ENCODE measurements at places on chromosomes 1 and 21. TPM values are rescaled to one million over a fixed set of nuclear protein-coding genes. Genes with fewer than 3 reads are reported as not detected.

SPRR2G gene
- not detected for total RNA-seq

GJA4 gene
- 25.5 TPM for total RNA-seq

POMGNT1 gene
- total RNA-seq, result 106 TPM

TDRD5 gene
- 0.12 TPM for total RNA-seq

- DNase-seq, result no peak
These were observed 15.9 kb upstream of the POGZ start for GRCh38 chr1:151475175-151475574.

DNA sequence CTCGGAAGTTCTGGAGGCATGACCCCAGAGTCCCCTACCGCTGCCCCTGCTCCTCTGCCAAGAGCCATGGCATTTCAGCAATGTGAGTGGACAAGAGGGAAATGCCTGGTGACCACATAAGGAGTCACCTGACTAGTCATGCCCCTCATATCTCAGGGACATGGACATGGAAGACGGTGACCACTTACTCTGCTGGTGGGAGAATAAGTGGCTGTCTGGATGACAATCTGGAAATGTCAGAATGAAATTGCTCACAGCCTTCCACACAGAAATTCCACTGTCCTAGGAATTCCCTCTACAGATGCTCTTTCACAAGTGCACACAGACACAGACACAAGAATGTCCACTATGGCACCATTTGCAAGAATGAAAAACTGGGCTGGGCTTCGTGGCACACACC is 24.3 kb upstream of the PLEKHG5 start:
- no peak for DNase-seq

DNA sequence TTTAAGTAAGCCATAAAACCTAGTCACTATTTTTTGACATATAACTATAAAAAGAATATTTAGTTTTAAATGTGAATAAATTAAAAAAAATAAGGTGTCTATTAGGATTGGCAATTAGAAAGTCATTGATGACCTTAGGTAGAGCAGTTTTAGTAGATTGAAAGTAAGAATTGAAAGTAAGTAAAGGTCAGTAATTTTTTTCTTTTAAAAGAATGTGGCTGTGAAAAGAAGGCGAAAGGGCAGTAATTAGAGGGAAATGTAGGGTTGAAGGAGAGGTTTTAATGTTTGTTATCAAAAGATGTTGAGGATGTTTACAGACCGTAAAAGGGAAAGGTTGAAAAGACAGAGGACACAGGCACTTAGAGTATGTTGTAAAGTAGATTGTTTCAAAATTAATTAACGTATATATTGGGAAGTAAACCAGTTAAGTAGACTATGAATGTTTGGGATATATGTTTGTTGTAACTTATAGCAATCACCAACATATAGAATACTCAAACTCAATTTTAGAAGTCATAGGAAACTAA is 41.0 kb downstream of the ZFYVE9 start:
- no peak for DNase-seq

GRCh38 chr1:9690440-9691107 is 39.0 kb downstream of the PIK3CD start:
- no peak for DNase-seq

GRCh38 chr1:172885411-172885810 is 165.3 kb downstream of the TNFSF18 start:
- no peak for DNase-seq

GRCh38 chr21:18235545-18235944 is 9.1 kb upstream of the CHODL start:
- no peak for DNase-seq

GRCh38 chr1:22862752-22863151 is 109.9 kb downstream of the LACTBL1 start:
- DNase-seq, result no peak

GRCh38 chr1:17553975-17554700 is 14.6 kb downstream of the ARHGEF10L start:
- no peak for DNase-seq
